ENCODE measurements at places on chromosomes 7 and 10.

GRCh38 chr10:66941491-66941890 is 15.7 kb downstream of the LRRTM3 start:
- DNase-seq = no peak
- H3K4me3 ChIP-seq = no peak overlapping the region
- H3K36me3 ChIP-seq = no peaks in the 10 kb centered on the region
- H3K27ac ChIP-seq = no peak overlapping the region
- peaks cover 3% of the 10 kb centered on the region for H3K4me1 ChIP-seq

DNA sequence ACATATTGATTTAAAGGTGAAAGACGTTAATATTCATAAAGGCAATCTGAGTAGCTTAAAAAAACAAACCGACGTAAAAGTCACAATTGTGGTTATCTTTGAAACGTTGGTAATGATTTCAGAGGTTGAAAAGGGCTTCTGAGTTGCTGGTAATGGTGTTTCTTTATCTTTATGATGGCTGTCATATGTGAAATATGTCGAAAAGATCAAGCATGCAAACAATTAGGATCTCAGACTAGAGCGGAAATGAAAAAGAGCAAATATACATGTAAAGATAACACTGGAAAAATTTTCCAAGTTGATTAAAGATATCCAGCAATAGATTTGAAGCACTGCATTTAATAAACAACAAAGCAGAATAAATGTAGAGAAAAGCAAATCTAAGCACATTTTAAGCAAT is 998.3 kb upstream of the MBL2 start:
- no peaks in the 10 kb centered on the region for H3K36me3 ChIP-seq
- H3K27me3 ChIP-seq = no peaks in the 10 kb centered on the region
- H3K27ac ChIP-seq = no peak overlapping the region
- DNase-seq = no peak
- H3K4me3 ChIP-seq = no peak overlapping the region
- H3K4me1 ChIP-seq = peaks cover 6% of the 10 kb centered on the region

- H3K27me3 ChIP-seq = peaks cover 23% of the 10 kb centered on the region
- no peak for DNase-seq
- no peak overlapping the region for H3K27ac ChIP-seq
- no peaks in the 10 kb centered on the region for H3K4me1 ChIP-seq
- H3K4me3 ChIP-seq = no peak overlapping the region
- H3K36me3 ChIP-seq = no peaks in the 10 kb centered on the region
Observed at GRCh38 chr7:98758157-98758556, 111.7 kb downstream of the TMEM130 start.

DNA sequence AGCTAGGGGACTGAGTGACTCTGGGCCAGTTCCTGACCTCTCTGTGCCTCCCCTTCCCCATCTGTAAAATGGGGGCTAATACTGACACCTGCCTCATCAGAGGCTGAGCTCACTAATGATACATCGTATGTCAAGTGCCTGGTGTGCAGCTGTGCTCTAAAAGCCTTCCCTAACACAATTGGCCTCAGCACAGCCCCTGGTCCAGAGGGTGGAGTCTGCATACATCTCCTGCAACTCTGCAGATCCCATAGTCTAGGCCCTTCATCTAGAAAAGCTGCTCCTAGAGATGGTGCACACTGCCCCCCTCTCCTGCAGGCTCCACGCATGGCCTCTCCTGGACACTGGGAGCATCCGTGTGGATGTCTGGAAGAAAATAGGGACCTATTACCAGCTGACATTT is 255.0 kb downstream of the RPS24 start:
- no peak overlapping the region for H3K4me3 ChIP-seq
- peaks cover 53% of the 10 kb centered on the region for H3K4me1 ChIP-seq
- no peaks in the 10 kb centered on the region for H3K36me3 ChIP-seq
- no peak overlapping the region for H3K27ac ChIP-seq
- DNase-seq = no peak

- peaks cover 22% of the 10 kb centered on the region for H3K4me1 ChIP-seq
- H3K36me3 ChIP-seq = no peaks in the 10 kb centered on the region
- no peak overlapping the region for H3K27ac ChIP-seq
- no peak for DNase-seq
Observed at GRCh38 chr10:60731134-60731885, 47.0 kb upstream of the CDK1 start.

GRCh38 chr7:117793521-117793920 is 79.7 kb downstream of the CTTNBP2 start:
- no peak overlapping the region for H3K4me3 ChIP-seq
- peaks cover 2% of the 10 kb centered on the region for H3K4me1 ChIP-seq
- no peaks in the 10 kb centered on the region for H3K27me3 ChIP-seq
- H3K27ac ChIP-seq = no peak overlapping the region

DNA sequence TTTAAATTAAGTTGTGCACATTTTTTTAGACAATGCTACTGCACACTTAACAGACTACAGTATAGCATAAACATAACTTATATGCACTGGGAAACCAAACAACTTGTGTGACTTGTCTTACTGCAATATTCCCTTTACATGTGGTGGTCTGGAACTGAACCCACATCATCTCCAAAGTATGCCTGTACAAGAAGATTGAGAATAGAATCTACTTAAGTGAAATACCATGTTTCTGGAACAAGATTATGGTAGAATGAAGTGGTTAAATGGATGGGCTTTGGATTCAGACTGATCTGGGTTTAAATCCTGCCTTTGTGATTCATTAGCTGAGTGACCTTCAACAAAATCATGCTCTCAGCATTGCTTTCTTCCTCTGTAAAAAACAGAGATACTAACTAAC is 30.7 kb downstream of the CUL2 start:
- peaks cover 12% of the 10 kb centered on the region for H3K36me3 ChIP-seq
- H3K27me3 ChIP-seq = no peaks in the 10 kb centered on the region
- no peak overlapping the region for H3K4me3 ChIP-seq
- H3K4me1 ChIP-seq = no peaks in the 10 kb centered on the region
